ENCODE measurements at places on chromosomes 1 and 21. TPM values are rescaled to one million over a fixed set of nuclear protein-coding genes. Genes with fewer than 3 reads are reported as not detected.

DNA sequence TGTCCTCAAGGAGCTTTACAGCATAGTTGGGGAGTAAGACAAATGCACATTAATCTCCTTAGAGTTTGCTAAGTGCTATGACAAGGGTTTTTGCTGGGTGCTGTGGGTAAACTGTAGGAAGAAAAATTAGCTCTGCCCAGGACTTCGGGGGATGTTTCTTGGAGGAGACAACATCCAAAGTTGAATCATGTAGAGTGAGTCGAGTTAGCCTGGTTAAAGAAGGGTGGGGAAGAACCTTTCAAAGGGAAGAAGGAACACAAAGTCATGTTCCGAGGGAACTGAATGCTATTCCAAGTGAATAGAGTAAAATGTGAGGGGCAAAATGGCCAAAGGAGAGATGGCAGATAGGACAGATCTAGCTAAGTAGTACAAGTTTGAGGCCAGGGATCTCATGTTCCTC, 17.1 kb downstream of the SPRTN start:
- no peak for DNase-seq

DNA sequence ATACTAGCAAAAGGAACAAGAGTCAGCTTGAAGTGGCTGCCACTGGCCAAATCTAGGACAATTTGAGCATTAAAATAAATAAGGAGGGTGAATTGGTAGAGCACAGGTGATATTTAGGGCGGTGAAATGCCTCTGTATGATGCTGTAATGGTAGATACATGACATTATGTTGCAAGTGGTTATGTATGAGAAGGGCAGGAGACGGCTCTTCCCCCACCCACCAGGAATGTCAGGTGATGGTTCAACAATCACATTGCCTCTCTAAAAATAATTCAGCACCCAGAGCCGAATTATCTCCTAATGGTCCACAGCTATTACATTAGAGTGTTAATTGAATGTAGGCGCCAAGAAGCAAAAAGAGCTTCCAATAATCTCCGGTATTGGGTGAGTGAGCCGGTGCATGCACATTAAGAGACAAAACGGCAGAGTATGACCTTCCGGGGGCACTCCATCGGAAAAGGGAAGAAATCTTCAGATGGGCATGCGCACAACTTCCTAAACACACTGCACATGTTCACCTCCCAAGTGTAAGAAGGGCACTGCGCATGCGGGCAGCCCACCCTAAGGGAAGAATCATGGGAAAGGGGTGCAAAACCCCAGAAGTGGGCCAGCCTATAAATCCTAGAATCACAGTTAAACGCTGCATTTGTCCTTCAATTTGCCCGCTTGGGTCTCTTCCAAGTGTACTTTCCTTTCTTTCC, 6.8 kb upstream of the IFNAR1 start:
- DNase-seq: no peak

Gene COL6A1
- total RNA-seq: 292 TPM

GRCh38 chr1:235703506-235703905, 53.9 kb upstream of the GNG4 start:
- no peak for DNase-seq

GRCh38 chr1:219398815-219399396, 214.0 kb downstream of the ZC3H11B start:
- DNase-seq: no peak

DNA sequence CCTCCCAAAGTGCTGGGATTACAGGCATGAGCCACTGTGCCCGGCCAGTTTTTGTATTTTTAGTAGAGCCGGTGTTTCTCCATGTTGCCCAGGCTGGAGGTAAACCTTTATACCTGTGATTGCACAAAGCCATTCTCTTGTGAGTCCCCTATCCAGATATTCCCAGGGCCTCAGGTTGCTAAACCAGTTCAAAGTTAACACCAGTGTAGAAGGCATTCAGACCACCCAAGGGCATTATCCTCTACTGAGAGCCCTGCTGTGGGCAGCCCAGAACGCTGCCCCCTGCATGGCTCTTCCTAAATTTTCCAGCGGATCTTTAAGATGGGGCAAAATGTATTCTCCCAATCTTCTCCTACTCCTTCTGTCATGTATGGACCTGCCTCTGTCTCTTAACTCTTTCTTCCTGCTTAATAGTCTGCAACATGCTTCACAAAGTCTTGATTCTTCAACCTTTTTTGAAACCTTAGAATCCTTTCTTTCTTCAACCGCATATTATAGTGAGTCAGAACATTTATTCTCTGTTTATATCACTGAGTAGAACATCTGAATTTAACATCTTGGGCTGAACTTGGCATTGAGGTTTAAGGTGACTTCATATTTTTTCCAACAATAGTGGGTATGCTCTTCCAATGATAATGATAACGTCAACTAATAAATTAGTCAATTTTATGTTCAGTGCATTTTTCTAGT, 36.0 kb downstream of the UBE4B start:
- peak; percentile 36 for DNase-seq

DNA sequence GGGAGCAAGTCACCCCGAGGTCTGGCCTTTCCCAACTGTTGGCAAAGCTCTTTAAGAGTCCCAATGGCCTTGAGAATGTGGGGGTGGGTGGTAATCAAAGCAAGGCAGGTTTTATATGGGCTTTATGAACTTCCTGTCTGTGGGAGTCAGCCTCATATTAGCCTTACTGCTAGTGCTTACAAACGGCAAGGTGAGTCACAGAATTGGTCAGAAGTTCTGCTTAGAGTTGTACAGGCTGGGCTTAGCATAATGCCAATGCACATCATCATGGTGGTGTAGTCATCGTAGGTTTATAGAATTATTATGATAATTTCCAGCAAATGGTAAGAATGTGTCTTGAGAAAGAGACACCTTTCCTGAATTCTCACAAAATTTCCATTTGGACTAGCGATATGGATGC, 192.7 kb upstream of the KIAA0040 start:
- no peak for DNase-seq
